ENCODE measurements at places on chromosomes 1 and 21.

- no peak for DNase-seq
These were observed 33.4 kb upstream of the USH2A start for GRCh38 chr1:216456682-216457081.

DNA sequence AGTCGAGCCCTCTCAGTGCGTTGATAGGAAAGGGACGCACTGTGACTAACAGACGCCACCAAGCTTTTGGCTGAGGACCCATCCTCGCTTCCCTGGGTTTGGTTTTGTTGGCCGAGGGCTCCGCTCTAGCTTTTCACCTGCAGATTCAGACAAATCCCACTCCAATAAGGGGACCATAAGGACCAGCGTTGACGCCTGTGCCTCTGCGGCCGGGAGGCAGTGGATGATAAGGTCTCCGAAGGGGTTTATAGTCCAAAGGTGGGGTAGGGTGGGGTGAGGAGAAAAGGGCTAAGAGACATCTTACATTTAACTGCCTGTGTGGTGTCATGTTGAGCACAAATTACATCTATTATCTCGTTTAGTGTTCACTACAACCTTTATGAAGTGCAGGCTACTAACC is 760 bp downstream of the PEX14 start:
- no peak for DNase-seq

DNA sequence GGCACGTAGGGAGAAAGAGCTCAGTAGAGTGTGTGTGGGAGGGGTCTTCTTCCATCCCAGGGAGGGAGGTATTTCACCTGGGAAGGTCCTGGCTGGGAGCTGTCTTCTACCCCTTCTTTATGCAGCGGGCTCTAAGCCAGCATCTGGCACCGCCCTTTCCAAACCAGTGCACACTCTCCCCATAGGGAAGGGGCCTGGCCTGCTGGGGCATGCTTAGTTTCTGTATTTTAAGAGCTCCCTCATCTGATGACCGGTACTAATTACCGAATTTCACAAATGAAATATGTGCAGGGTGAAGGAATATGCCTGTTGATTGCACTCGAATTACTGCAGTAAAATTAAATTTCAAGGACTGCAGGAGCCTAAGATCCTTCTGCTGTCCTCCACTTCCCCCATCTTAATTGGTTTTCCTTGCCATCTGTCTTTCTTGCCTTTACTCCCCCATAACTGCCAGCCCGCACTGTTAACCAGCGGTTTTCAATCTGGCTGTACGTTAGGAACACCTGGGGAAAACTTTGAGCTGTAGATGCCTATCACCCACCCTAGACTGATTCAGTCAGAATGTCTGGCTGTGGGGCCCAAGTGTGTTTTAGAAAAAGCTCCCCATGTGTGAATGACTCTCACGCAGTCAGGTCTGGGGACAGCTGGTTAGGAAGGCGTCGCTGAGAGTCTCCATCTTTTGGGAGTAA is 20.1 kb downstream of the GALNT2 start:
- no peak for DNase-seq

DNA sequence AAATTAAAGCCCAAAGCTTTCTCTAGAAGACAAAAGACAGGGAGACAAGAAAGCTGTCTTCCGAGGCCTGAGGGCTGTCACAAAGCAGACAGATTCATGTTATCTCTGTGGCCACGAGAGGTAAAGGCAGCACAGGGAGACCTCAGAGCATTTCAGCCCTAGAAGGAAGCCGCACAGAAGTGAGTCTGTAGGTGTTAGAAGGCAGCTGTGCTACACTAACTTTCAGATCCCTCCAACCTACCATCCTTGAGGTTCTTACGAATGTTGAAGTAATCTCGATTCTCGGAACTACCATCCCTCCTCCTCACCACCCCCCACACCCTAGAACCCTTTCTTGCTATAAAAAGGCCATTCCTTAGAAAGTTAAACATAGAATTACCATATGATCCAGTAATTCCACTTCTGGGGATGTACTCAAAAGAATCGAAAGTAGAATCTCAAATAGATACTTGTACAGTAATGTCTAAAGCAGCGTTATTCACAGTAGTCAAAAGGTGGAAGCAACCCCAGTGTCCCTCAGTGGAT is 21.5 kb upstream of the LYST start:
- DNase-seq: no peak

GRCh38 chr1:68538941-68539340 is 42.1 kb upstream of the DEPDC1 start:
- DNase-seq: no peak

GRCh38 chr1:90835661-90836344 is 118.7 kb upstream of the BARHL2 start:
- DNase-seq: no peak

- DNase-seq: no peak
These were observed 50.1 kb upstream of the RGS18 start for GRCh38 chr1:192108161-192108560.

DNA sequence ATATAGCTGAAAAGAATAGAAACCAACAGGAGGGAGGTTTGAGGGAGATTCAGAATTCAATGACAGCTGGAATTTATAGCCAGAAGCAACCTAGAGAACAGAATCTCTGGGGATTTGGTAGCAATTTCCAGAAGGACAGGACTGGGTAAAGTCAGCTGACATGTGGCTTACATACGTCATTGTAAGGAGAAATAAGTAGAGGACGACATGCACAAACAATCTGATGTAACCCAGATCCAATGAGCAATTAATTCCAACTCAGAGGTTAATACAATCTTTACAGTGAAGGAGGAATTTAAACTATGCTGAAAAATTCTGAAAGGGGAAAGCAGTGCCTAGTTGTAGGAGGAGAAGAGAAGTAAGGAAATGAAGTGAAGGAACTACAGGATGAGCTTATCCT is 383.9 kb downstream of the PTBP2 start:
- no peak for DNase-seq

GRCh38 chr1:199931666-199932377 is 95.7 kb upstream of the NR5A2 start:
- no peak for DNase-seq

- DNase-seq: no peak
These were observed 35.4 kb downstream of the VANGL1 start for GRCh38 chr1:115677182-115677555.

GRCh38 chr1:219041818-219042217 is 131.9 kb upstream of the LYPLAL1 start:
- DNase-seq: no peak

DNA sequence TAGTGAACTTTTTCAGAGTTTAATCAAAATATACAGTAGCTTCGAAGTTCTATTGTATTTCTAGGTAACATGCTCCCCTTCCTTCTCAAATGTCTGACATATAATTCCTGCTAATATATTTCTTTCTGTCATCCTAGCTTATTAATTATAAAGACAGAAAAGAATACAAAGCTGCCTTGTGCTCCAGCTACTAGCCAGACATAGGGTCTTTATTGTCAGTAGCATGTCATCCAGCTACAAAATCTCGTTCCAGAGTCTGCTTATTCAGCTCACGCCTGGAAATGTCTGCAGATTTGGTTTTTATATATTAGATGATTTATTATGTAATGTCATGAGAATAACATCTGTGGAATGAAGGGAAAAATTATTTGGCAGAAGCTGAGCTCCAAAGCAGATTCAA is 1102.8 kb downstream of the BRINP3 start:
- DNase-seq: no peak

DNA sequence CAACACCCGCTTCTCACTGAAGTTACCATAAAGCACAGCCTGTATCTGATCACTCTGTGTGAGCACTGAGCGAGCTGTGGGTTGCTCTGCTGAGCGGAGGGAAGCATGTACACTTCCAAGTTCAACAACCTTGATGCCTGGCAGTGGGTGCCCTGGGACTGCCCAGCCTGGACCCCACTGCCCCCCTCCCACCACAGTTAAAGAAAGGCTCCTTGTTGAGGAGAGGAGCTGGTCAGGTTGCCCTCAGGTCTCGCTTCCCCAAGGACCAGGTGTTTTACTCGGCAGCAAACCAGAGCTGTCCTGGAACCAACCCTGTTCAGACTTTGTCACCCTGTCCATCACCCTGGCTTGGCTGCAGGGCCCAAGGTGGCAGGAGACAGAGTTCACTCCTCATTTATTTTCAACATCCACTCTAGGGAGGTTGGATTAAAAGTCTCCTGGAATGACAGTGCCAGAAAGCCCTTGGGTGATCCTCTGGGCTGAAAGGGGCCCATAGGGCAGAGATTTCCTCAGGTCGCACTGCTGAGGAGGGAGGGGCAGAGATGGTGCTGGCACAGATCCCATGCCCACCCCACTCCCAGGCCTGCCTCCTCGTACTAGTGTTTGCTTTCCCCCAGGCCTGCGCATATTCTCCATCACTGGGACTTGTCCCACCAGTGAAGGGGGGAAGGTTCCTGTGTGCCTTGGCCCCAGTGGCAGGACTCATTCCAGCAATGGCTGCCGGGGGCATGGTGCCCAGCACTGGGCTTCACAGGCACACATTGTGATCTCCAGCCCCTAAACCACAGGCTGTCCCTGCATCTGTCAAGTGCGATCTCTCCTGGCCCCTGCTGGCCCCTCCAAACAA is 101.7 kb downstream of the TRABD2B start:
- no peak for DNase-seq

DNA sequence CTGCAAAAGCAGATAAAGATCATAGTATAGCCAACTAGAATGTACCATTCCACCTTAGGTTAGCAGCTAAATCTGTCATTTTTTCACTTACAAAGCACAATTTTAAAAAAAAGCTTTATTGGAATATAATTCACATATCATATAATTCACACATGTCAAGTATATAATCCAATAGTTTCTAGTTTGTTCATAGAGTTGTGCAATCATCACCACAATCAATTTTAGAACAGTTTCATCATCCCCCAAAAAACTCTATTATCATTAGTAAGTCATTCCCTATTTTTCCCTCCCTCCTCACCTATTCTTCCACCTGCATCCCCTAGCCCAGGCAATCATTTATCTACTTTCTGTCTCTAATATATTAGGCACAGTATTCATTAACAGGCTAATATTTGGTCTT is 32.0 kb upstream of the INSL5 start:
- DNase-seq: no peak

GRCh38 chr1:17498214-17498613 is 41.3 kb upstream of the ARHGEF10L start:
- no peak for DNase-seq

DNA sequence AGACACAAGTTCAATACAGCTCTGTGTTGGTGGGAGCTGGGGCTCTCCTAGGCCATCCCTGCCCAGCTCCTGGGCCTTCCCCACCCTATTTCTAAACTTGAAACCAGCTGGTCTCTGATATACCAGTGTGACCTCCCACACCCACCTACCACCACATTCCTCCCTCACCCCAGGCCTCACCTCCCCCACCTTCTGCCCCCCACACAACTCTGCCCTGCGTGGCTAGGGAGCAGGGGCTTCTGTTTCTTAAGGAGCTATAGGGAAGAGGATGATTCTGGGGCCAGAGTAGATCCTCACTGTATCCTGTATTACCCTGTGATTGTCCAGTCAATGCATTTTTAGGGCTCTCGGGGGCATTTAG is 16.5 kb downstream of the NES start:
- no peak for DNase-seq

DNA sequence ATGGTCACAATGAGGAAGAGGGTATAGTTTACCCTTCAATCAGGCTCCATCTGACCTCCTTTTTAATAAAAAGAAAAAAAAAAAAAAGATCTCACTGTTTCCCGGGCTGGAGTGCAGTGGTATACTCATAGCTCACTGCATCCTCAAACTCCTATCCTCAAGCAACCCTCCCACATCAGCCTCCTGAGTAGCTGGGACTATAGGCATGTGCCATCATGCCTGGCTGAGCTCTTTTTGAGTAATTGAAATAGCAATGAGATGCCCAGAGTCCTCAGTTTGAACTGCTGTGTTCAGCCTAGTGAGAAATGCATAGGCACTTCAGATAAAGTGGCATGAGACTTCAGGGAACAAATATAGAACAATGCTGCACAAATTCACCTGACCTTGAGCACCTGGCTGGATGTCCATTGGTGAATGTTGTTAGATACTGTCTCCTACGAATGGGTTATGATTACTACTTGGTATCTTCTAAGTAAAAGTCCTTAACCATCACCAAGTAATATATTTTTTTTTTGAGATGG is 67.6 kb downstream of the NR5A2 start:
- no peak for DNase-seq

GRCh38 chr21:45128613-45129188 is 54.3 kb downstream of the ADARB1 start:
- peak; percentile 12 for DNase-seq

All from NCI-H1436 (cell line).